ENCODE measurements at places on chromosomes 13 and 19.

GRCh38 chr19:49393881-49394280 is 5.8 kb downstream of the KASH5 start:
- DNase-seq = no peak

- no peak for DNase-seq
Observed at GRCh38 chr13:36480726-36481427, 48.6 kb downstream of the CCNA1 start.

- no peak for DNase-seq
Observed at GRCh38 chr13:112898621-112899280, 70.3 kb upstream of the MCF2L start.

GRCh38 chr13:48733739-48734335 is 80.1 kb downstream of the CYSLTR2 start:
- DNase-seq = no peak

- no peak for DNase-seq
Observed at GRCh38 chr13:36549126-36549702, 116.9 kb downstream of the CCNA1 start.

GRCh38 chr19:8069096-8069973 is 16.8 kb downstream of the CCL25 start:
- no peak for DNase-seq

DNA sequence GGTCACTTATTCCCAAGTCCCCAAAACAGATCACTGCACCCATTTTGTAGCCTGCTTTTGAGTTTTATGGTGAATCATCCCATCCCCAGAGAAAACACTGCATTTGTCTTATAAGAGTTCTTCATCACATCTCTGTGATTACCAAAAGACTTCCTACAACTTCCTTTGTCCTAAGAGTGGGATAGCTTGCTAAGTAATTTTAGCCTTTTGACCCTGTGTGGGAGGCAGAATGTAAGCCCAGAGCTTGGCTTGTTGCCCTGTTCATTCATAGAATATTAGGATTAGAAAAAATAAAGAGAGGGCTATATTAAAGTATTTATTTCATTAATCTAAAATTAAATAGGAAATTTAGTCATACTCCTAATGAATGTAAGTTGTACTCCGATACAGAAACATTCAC is 213.3 kb downstream of the MZT1 start:
- no peak for DNase-seq

DNA sequence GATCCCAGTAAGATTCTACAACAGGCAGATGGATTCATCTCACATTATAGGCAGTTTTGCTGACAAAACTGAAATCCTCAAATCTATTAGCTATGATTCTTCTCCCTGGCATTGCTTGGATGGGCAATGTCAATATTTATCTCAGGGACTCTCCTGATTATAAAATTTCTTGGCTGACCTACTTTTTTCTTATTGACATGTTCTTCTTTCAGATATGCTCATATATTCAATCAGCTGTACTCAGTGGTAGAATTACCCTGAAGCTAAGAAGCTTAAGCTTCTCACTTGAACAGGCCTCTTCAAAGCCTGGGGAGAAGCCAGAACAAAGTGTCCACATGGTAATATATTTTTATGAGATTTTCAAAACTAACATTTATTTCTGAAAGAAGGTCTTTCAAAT is 513.6 kb downstream of the PCDH9 start:
- DNase-seq = no peak

GRCh38 chr13:94696171-94696570 is 16.2 kb downstream of the SOX21 start:
- no peak for DNase-seq

DNA sequence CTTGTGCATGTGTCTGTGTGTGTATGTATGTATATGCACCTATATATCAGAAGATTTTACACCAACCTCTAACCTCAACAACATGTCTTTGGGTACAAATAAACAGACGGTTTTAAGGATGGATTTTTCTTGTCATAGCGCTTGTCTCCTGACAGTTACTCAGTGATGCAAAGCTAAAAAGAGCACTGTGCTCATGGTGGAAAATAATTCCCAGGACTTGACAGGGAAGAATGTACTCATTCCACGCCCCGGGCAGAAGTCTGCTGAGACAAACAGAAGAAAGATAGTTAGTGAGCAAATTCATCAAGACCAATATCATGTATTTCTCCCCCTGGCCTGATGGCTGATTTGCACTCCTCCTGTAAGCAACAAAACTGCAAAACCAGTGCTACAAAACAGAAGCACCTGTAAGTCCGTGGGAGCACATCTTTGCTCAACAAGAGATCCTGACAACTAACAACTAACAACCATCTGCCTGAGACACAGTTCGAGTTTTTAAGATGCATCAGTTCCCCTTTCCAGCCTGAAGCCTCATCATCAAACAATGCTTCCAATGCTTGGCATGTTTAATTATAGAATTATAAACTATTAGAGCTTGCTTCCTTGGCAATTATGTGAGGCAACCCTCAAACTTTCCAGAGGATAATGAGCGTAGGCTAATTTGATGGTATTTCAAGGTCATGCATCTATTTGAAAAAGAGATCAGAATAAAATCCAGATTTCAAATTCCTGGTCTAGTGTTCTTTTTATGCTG is 812.7 kb upstream of the MIR17HG start:
- DNase-seq = no peak

DNA sequence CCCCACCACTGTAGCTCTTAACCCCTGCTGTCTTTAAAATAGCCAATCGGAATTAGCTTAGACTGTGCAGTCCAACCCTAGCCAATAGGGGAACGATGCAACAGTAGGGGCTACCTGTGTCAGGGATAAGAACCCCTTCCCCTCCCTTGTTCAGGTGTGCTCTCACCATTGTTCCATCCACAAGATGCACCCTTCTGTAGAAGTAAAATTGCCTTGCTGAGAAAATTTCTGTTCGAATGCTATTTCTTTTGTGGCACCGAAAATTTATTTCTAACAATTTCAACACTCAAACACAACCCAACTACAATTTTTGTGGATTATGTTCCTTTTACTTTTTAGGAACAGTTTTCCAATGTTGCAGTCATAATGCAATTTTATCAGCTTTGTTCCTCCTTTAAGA is 3.6 kb upstream of the ZNF583 start:
- no peak for DNase-seq

GRCh38 chr13:45678282-45678681 is 23.8 kb upstream of the CBY2 start:
- no peak for DNase-seq

Data from nephron progenitor cell (in vitro differentiated cells).